ENCODE measurements at places on chromosomes 6 and 20.

GRCh38 chr6:85354761-85355618 lies 94.9 kb upstream of the NT5E start:
- peak; percentile 66 for DNase-seq

GRCh38 chr6:140844167-140844566 lies 1288.6 kb upstream of the GJE1 start:
- no peak for DNase-seq

DNA sequence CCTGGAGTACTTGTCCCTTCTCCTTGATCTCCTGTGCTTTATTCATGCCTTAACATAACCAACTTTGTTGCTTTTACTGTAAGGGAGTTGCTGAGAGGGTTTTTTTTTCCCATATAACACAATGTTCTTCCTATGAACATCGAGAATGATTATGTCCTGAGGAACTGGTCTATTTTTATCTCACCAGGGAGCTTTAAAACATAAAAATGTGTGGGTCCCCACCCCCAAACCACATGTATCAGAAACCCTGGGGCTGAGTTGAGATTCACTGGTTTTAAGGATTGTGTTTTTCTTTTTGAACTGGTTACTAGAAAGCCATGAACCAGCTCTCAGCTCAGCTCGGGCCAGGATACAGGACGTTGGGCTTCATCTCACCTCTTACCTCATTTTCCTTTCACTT lies 118.5 kb upstream of the JAG1 start:
- DNase-seq = no peak

DNA sequence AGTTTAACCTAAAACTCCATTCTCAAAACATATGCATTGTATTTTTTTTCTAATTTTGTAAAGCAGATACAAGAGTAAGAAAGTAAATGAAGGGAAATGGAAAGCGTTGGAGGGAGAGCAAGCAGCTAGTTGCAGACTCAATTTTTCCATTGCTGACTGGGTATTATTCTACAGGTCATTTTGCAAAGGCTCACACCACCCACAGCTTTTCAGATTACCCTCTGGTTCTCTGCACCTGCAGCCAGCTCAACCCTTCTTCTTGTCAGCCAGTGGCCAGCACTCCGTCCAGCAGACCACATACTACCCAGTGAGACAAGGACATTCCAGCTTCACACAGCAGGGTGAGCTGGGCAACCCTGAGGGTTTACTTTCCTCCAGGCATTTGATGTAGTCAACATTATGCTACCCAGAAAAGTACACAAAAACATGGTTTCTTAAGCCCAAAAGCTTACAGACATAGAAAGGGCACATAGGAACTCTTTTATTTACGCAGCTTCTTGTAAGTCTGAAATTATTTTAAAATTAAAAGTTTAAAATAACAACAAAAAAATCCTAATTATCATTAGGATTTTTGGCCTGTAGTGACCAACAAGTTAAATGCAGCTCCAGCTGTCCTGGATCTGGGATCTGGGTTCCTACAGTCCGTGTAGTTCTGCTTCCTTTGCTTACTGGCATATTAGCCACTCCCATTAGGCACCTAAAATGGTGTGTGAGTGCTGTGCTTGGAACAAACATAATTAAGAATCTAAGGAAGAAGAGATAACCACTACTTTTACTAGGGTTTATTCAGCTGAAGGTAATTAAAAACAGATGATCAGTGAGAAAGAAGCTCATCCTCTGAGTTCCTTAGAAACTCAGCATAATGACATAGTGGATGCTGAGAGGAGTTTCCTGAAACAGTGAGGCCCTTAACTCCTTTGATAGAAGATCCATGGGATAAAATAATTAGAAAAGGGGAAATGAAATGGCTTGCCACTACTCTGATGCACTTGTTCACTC lies 185.3 kb downstream of the PKHD1 start:
- no peak for DNase-seq

- DNase-seq = no peak
These were observed 1.1 kb downstream of the L3MBTL1 start for GRCh38 chr20:43508604-43509040.

- no peak for DNase-seq
These were observed 103.4 kb downstream of the SYCP2 start for GRCh38 chr20:59829786-59830664.

DNA sequence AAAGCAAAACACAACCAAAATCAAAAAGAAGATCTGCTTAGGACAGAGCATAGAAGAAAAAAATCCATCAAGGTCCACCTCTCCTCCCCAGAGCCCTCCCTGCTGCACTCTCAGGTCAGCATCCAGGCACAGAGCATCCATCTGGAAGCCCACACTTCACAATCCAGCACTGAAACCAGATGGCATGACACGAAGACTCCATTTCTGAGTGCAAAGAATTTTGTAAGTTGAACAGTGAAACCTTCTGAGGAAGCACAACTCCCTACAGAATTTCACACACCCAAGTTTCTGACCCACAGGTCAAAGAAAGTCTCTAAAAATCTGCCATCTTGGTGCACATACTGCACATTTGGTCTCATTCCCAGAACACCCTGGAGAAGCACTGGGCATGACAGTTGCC lies 128.8 kb upstream of the STXBP5 start:
- DNase-seq = no peak

DNA sequence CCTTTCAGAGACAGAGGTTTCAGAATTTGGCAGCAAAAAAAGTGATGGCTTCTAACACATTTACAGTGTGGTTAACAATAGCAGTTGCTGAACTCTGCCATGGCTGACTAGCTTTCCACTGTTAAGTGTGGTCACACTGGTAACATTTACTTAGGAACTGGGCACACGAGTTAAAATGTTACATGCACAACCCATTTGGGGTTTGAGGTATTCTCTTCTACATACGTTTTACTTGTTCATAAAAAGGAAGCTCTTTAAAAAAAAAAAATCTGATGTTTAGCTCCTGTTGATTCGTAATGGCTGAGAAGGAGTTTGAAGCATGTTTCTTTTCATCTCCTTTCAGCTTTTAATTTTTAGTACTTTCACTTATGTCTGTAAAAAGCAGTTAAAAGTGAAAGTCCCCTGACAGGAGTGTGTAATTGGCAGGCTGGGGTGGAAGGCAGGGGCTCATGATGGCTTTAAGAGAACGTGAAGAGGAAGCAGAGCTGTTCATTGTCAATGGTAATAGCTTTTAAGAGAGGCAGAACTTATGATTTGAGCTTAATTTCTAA lies 245.9 kb downstream of the FARS2 start:
- no peak for DNase-seq

GRCh38 chr6:88006557-88006956 lies 41.1 kb upstream of the SPACA1 start:
- no peak for DNase-seq

GRCh38 chr6:122797537-122797936 lies 8.5 kb downstream of the SMPDL3A start:
- no peak for DNase-seq

DNA sequence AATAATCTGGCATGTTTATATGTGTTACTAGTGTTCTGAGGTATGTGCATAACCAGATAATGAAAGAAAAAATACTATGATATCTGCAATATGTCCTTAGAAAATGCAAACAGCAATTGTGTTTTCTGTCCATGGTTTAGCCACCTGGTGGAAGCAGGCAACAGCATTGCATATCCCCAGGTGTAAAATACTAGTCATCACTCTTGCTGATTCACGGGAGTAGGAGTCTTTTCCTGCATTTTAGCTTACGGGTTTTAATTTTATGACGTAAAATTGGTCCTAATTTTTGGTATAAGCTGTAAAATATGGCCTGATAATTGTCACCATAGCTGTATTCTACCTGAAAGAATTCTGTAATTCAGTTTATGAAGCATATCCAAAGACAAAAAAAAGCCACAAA lies 2.5 kb downstream of the RNF182 start:
- no peak for DNase-seq

DNA sequence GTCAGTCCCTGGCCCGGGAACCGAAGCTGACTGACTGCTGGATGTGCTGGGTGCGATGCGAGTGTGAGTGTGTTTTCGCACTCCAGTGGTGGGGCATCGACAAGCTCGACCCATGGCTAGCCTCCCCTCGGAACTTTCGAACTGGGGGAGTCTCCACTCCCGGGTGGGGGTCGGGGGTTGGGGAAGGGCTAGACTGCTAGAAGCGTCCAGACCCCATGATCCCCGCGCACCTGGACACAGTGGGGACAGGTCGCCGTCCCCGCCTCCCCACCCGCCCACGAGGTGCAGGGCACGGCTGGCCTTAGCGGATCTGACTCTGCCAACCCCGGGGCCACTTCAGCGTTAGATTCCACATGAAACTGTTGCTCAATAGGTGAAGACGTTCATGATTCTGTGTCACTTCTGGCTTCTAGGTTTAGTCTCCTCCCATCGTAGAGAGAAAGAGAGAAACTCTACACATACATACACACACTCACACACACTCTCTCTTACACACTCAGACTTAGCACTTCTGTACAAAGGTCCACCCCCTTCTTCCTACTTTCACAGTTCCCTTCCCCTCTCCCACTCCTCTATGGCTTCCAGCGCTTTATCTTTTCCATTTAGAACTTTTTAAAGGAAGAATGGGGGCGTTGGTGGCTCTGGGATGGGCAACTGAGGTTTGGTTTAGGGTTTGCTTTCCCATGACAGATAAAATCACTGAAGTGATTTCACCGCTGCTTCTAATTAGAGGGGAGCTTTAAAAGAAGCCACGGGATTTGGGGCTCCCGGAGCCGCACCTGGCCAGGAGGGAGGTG lies 5.1 kb upstream of the TFAP2A start:
- DNase-seq = no peak

Data from fibroblast of skin of right biceps (primary cell).